ENCODE measurements at places on chromosomes 12 and 14. TPM values are rescaled to one million over a fixed set of nuclear protein-coding genes. Genes with fewer than 3 reads are reported as not detected.

DNA sequence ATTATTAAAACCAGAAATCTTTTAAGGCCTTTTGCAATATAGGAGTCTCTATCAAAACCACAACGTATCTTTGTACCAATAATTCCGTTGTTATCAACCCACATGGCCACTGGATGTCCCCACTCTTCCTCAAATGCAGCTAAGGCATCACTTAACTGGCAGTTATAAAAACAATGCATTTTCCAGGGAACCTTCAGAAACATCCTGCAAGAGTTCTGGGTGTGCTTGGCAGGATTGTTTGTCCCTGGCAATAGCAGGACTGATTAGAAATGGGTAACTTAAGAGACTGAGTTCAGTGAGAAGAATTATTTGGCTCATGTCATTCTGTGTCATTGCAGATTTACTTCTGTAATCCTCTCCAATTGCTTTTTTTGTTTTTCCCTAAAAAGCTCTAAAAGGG lies 112.0 kb downstream of the SLC15A5 start:
- no peak for DNase-seq

DNA sequence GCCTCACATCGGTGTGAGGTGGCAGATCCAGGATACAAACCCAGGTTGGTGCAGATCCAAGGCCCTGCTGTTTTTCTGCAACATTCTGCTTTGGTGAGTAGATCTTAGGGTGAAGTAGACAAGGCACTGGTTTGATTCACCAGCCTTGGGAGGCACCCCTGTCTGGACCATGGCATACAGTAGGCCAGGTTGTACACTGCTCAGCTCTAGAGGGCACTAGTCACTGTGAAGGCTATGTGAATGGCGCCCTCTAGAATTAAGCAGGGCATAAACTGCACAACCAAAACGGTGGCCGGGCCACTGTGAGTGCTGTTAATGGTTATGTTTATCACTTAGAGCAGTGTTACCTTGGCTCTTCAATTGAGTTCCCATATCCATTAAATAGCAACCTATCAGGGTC lies 280.6 kb upstream of the PWP1 start:
- no peak for DNase-seq

- no peak for DNase-seq
Measured at GRCh38 chr12:40903040-40903439, 210.8 kb downstream of the CNTN1 start.

DNA sequence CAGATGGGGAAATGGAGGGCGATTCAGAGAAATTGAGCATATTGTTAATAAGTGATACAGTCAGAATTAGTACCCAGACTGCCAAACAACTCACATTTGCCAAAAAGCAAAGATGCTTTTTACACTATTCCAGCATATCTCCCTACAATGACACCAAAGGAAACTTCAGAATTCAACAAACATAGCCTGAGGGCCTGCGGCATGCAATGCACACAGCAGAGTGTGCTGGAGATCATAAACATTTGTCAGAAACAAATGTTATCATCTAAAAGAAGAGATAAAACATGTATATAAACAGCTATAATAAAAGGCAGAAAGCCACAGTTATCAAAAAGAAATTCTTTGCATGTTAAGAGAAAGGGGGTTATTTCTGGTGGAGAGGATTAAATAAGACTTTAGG lies 20.1 kb upstream of the GARIN6 start:
- no peak for DNase-seq

DNA sequence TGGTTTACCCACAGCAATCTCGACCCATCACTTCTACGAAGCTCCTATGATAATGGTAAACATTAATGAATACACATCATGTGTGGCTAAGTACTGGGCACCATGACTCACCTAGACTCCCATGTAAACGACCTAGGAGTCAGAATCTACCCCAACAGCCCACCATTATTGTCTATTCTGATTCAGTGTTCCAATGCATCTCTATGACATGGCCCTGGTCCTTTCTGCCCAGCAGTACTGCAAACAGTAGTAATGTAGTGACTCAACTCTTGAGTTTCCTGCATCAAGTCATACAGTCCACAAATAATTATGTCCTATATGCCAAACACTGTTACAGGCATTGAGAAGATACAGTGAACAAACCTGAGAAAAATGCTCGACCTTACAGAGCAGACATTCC lies 14.6 kb downstream of the GTF2A1 start:
- DNase-seq, result no peak

- DNase-seq, result no peak
Measured at GRCh38 chr12:29799591-29799990, 15.8 kb upstream of the TMTC1 start.

DNA sequence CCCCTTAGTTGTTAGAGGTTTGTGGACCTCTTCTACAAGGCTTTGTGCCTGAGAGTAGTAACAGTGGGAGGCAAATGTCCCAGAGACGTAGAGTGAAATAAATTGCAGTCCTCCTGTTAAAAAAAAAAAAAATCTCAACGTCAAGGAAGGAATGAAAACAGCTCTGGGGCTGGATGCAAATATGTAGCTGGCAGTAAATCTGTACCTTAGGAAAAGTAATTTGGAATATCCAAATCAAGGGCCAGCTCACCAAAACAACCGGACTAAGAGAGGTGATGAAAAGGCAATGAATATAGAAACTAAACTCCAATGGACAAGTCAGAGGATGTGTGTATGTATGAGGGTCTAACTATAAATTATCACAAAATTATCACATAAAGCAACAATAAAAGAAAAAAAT lies 27.0 kb downstream of the SINHCAF start:
- DNase-seq, result no peak

GRCh38 chr14:79686196-79686595 lies 525.1 kb downstream of the DIO2 start:
- no peak for DNase-seq

VWF gene
- total RNA-seq, result 267 TPM

ACSS3 gene
- total RNA-seq, result 46.5 TPM

DNA sequence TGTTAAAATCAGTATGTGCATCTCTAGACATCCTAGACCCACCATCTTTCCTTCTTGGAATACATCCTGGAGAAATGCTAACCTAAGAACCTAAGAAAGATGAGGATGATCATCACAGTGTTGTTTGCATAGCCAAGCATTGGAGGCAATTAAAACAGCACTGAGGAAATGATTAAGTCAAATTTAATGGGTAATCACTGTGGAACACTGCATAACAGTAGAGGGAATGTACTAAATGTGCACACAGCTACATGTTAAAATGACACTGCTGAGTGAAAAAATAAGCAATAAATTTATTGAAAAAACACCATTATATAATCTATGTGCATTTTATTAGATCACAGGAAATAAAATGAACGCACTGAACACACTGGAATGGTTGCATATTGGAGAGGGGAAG lies 987.1 kb upstream of the SEL1L start:
- DNase-seq, result no peak

DNA sequence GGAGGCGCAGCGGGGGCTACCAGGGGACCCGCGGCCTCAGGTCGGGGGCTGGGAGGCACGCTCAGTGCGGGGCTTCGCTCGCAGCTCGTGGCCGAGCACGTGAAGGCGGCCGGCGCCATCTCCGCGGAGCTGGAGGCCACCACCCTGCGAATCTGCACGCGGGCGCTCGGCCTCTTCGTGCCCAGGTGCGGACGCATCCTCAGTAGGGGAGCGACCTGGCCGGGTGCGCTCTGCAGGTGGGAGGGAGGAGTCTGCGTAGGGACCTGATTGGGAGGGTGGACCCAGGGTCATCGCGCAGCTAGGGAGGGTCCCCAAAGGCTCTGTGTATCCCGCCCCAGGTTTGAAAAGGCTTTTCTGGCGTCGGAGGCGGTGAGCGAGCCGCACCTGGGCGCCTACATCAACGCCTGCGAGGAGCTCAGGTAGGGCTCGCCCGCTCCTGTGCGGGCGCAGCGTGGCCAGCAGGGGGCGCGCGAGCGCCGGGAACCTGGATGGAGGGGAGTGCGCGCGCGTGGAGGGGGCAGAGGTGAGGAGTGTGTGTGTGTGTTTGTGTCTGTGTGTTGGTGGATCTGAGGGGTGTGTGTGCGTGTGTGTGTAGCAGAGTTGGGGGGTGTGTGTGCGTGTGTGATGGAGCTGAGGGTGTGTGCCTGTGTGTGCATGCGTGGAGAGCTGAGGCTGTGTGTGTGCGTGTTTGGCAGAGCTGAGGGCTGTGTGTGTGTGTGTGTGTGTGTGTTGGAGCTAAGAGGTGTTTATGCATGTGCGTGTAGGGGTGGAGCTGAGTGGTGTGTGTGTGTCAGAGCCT lies 10.3 kb downstream of the EXOC3L4 start:
- DNase-seq, result peak; percentile 71

- DNase-seq, result no peak
Measured at GRCh38 chr12:49990273-49990672, 17.5 kb downstream of the AQP6 start.

FAM186B gene
- 0.98 TPM for total RNA-seq

TMEM52B gene
- total RNA-seq, result 0.44 TPM

DNA sequence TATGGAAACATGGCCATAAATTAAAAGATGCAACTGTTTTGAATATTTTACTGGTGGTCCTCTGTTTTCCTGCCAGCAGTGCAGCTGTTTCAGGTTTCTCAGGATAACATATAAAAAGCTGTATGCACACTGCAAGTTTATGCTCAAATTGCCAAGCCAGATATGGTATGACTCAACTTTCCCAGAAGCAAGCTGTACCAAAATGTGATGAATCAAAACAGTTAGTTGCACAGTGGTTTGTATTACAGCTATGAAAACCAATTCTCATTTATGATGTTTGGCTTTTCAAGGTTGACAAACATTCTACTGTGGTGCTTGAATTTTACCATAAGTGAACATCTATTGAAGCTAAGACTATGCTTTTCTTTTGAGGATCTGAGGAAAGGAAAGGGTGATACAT lies 15.5 kb downstream of the TRMT5 start:
- DNase-seq, result no peak

GRCh38 chr12:12586879-12587675 lies 24.4 kb upstream of the DUSP16 start:
- DNase-seq, result no peak

DNA sequence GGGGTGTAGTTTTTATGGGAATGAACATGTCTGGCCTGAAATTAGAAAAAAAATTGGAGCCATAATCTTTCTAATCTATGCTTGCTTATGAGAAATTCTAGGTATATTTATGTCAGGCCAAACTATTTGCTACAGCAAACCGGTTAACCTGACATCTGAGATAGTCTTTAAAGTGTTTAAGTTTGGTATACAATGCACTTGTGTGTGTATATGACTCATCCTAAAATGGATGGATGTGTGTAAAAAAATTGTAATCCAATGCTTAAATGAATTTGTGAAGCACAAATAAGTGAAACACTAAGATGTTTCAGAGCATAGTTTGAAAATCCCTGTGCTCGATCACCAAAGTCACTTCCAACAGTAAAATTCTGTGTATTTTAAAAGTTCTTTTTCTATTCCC lies 6.7 kb downstream of the CNOT2 start:
- no peak for DNase-seq

DNA sequence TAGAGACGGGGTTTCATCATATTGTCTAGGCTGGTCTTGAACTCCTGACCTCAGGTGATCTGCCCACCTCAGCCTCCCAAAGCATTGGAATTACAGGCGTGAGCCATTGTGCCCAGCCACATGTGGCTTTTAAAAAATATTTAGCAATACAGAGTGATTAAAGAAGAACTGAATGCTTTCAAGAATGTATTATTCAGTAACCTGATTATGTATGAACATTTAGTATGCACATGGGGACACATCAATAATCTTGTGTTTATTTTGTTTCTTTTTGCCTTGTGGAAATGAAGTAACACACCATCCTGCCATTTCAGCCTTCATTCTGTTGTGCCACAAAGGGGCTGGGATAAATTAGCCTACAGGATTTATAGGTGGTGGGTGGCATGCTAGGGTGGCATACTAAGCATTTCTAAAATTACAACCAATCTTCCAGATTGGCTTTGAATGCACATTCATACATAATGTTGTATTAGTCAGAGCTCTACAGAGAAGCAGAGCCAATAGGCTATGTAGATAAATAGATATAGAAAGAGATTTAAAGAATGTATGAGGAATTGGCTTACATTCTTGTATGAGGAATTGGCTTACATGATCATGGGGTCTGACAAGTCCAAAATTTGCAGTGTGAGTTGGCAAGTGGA lies 25.5 kb upstream of the TXNRD1 start:
- DNase-seq, result peak; percentile 13

PPM1H gene
- 15.4 TPM for total RNA-seq

AICDA gene
- total RNA-seq, result not detected

DNA sequence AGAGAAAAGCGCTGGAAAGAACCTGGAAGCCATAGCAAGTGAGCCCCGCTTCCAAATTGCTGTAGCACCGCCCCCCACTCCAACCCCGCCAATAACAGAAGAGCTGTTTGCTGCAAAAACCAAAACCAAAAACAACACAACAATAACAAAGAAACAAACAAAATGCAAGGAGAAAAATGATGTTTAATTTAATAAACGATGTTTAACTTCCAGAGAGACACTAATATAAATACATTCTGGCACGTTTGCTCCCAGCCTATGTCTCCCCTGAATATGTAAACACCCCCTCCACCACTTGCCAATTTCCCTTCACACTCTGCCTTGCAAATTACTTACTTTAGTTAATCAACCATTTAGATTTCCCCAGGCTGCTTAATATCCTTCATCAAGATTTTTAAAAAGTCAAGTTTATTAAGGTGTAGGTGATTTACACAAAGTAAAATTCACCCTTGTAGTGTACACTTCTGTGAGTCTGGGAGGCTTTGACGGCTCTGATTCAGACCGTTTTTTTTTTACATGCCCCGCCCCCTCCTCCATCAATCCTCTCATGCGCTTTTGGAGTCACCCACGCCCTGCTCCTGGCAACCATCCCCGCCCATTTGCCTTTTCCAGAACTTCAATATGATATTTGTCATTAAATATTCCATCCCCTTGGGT lies 482 bp upstream of the IFI27L2 start:
- no peak for DNase-seq

- no peak for DNase-seq
Measured at GRCh38 chr12:132270969-132271754, 58.2 kb downstream of the GALNT9 start.

DNA sequence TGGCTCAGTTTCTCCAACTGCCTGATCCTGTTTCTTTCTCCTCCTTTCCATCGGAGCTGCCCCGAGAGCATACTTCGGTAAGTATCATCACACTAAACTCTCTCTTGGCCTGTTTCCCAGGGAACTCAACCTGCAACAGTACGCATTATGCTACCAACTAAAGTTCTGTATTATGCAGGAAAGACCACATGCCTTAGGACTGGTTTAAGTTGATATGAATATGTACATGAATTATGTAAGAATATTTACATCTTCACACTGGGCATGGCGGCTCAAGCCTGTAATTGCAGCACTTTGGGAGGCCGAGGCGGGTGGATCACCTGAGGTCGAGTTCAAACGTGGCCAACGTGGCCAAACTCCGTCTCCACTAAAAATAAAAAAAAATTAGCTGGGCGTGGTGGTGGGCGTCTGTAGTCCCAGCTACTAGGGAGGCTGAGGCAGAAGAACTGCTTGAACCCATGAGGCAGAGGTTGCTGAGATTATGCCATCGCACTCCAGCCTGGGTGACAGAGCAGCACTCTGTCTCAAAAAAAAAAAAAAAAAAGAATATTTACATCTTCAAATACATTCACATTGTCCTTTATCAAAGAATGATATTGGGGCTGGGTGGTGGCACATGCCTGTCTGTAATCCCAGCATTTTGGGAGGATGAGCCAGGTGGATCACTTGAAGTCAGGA lies 31.9 kb upstream of the VPS33A start:
- DNase-seq, result no peak

- no peak for DNase-seq
Measured at GRCh38 chr12:65900912-65901672, 76.8 kb downstream of the HMGA2 start.

Measured in breast epithelium (tissue), 4 donors.